Mammary epithelial cell (primary cell): ENCODE measurements at places on chromosomes 16 and 17.
A peak's percentile ranks its signal among the peaks of the same experiment; 100 is the strongest.

- no peak for DNase-seq
These were observed 6.0 kb upstream of the CHD3 start for GRCh38 chr17:7882629-7883028.

- DNase-seq: no peak
These were observed 12.0 kb downstream of the CA4 start for GRCh38 chr17:60161598-60162330.

DNA sequence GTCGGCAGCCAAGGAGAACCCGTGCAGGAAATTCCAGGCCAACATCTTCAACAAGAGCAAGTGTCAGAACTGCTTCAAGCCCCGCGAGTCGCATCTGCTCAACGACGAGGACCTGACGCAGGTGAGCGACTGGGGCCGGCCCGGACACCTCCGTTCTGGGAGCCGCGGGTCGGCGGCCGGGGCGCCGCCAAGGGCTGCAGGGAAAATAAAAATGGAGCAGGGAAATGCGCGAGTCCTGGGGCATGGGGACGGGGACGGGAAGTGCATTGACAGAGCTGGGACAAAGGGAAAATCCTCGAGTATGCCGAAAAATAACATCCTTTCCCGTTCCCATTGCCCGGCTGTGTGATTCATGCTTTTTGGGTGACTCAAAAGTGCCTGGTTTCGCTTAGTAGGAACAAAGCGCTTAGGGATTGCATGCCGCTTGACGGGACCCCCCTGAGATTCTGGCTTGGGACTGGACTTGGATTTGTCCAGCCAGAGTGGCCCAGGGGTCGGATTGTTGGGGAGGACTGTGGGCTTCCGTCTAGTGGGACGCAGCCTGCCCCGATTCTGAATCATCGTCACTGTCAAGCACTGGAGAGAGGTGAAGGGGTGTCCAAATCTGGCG is 699 bp downstream of the MPRIP start:
- peak; percentile 69 for DNase-seq

- no peak for DNase-seq
These were observed 54.6 kb downstream of the TBC1D16 start for GRCh38 chr17:79981090-79981489.

GRCh38 chr17:36496018-36496789 is 9.7 kb downstream of the ZNHIT3 start:
- no peak for DNase-seq

GRCh38 chr16:15604460-15605440 is 38.2 kb downstream of the MARF1 start:
- no peak for DNase-seq

- DNase-seq: no peak
These were observed 172.9 kb downstream of the STX8 start for GRCh38 chr17:9402590-9403199.

DNA sequence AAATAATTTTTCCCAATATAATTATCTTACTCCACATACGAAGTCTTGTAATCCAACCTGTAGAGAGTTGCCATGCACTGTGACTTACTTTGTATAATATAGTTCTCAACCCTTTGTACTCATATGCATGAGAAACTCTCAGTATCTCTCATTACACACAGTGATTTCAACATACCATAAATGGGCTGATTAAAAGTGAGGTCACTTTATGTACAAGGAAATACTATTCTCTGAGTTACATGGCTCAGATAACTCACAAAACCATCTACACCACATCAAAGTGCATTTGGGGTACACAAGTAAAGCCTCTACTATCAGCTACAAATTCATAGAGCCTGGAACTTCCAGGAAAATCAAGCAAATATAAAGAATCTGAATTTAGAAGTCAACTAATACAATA is 27.9 kb downstream of the SLFN12 start:
- DNase-seq: peak; percentile 38

- DNase-seq: no peak
These were observed 124.5 kb downstream of the PRKCB start for GRCh38 chr16:23960081-23960885.

- no peak for DNase-seq
These were observed 61.6 kb downstream of the SOX9 start for GRCh38 chr17:72182371-72182873.

DNA sequence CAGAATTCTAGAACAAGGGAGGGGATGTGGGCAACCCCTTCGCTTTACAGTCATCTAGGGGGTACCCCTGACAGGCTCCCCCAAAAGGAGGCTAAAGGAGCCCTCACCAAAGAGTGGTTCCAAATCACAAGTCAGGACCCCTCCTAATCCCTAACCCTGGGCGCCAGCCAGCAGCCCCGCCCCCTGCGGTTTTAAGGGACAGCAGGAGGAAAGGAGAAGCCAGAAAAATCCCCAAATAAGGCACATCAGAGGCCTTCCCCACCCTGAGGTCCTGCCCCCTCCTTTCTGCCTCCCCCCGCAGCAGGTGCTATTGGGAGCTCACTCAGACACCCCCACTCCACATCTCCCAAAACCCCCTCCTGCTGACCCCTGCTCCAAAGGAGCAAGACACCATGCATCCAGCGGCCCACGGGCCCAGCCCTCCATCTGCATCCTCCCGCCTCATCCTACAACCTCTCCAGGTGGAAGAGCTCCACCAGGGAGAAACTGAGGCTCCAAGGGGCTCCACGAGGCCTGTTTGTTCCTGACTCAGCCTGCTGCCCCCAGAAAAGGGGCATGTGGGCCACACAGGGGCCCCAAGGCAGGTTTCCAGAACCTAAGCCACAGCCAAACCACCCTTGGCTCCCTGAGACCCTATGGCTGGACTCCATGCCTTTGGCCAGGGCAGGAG is 93.5 kb downstream of the GOSR1 start:
- DNase-seq: no peak

- no peak for DNase-seq
These were observed 145.2 kb downstream of the KCNJ2 start for GRCh38 chr17:70314506-70314905.

DNA sequence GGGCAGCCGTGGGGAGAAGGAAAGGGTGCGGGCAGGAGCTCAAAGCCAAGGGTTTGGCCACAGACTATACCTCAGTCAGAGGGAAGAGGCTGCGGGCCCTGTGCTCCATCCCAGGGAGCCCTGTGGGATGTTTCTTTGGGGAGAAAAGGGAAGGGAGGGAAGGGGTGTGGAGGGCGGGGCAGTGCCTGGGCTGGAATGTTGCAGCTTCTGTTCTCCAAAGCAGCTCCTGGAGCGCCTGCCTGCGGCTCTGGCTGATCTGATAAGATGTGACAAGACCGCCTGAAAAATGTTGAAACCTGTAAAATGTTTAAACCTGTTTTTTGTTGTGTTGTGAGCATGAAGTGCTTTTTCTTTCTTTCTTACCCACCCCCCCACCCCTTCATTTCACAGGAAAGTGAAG is 32.8 kb downstream of the WNT3 start:
- no peak for DNase-seq

GRCh38 chr16:22325598-22326368 is 28.6 kb downstream of the POLR3E start:
- DNase-seq: no peak

DNA sequence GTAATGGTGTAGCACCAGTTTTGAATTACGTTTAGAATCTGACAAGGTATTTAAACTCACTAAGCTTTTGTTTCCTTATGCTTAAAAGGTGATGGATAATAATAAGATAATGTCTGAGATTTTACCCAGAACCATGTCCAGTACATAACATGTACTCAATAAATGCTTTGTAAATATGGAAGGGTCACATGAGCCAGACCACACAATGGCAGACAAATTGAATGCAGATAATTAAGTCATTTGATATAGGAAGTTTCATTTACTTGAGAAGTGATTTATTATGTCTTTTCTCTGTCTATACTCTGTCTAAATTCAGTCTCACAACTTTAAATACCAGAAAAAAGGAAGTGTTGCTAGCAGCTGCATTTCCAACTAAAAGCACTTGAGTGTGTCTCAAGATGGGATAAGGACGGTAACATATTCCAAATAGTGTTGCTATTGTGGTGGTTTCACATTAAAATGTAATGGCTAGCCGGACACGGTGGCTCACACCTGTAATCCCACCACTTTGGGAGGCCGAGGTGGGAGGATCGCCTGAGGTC is 52.5 kb upstream of the DHX40 start:
- DNase-seq: no peak

DNA sequence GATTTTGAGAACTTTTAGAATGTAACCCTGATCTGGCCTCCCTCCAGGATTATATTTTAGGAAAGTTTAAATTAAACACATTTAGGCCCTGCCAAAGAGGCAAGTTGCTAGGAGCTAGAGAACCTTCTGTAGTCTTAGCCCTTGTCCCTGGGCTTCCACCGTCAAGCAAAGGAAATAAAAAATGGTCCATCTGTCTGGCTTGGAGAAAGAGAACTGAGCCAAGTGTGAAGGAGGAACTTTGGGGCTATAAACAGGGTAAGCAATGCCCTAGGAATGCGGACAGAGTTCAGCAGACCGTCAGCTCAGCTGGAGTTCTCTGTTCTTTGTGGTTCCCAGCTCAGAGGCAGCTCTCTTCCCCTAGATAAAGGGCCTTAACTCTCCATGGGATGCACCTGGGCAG is 29.6 kb downstream of the RCVRN start:
- DNase-seq: no peak

DNA sequence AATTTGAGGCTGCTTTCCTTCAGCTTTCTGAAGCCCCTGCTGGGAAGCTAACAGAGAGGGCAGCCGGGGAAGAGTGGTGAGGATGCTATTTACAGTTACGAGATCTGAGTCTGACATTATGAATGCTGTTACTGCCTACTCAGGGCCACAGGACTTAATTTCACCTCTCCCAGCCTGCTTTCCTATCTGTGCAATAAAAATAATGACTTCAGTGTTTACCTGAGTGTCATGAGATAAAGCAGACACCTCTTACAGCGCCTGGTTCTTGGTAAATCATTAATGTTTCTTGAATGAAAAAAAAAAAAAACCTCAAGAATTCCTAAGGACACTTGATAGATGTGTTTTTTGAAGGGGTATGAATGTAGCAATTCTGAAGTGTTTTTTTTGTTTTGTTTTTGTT is 24.2 kb upstream of the CPHXL start:
- no peak for DNase-seq

- no peak for DNase-seq
These were observed 3.7 kb upstream of the DRC7 start for GRCh38 chr16:57690782-57691471.

DNA sequence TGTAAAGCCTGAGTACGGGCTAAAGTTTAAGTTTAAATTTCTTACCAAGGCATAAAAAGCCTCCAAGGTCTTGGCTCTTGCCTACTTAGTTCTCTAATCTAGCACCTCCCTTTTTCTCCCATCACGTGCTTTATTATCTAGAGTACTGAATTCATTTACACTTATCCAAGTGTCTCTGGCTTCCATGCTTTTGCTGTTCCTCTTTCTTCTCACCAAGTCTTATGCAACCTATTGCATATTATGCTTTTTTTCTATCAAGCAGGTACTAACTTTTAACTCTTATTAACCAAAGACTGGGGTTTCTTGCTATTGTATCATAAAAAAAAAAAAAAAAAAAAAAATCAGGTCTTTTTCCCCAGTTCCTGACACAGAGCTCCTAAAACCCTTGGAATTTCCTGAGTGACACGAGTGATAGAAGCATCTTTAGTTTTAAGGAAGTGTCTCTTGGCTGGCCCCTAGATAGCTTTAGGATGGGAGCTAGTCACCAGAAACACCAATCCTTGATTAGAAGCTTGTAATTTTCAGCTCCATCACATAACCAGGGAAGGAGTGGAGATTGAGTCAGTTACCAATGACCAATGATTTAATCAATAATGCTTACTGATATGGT is 44.9 kb downstream of the SSH2 start:
- no peak for DNase-seq

GRCh38 chr16:80071964-80072456 is 468.8 kb upstream of the DYNLRB2 start:
- DNase-seq: no peak

DNA sequence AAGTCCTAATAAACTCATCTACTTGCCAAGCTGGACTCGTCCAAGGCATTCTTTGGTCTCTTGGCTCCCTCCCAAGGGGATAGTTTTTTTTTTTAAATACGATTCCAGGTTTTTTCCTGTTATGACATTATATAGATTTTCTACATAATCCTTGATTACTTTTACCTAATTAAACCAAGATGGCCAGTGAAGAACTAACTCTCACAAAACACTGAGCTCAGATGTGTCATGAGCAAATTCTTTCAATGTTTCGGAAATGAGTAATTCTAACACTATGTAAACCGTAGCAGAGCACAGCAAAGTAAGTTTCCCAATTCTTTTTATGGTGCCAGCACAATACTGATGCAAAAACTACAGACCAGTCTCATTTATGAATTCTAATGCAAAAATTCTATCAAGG is 1.8 kb downstream of the ZNF23 start:
- DNase-seq: peak; percentile 25

DNA sequence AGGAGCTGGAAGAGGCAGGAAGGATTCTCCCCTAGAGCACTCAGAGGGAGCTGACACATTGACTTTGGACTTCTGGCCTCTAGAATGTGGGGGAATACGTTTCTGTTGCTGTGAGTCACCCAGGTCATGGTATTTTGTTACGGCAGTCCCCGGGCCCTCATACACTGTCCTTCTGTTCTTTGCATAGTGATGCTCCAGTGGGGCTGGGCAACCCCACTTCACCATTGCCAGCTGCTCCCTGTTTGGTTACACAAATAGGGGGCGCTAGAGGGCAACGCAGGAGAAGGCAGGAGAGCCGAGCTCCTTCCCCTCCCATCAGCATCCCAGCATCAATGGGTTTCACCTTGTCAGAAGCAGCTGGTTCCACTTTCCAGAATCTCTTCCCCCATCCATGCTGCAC is 257.7 kb upstream of the FOXF1 start:
- DNase-seq: peak; percentile 9

- no peak for DNase-seq
These were observed 925 bp downstream of the ZNF689 start for GRCh38 chr16:30609002-30609925.
